ENCODE measurements at places on chromosomes 5 and 9. TPM values are rescaled to one million over a fixed set of nuclear protein-coding genes. Genes with fewer than 3 reads are reported as not detected.

SNAPC4 gene
- total RNA-seq: 6.5 TPM

GFI1B gene
- not detected for total RNA-seq

UBTD2 gene
- 9.3 TPM for total RNA-seq

TLN1 gene
- total RNA-seq: 103 TPM

ACOT12 gene
- 102 TPM for total RNA-seq

- no peaks in the 10 kb centered on the region for H3K4me1 ChIP-seq
- H3K4me3 ChIP-seq: no peak overlapping the region
- H3K27ac ChIP-seq: no peak overlapping the region
- no peaks in the 10 kb centered on the region for H3K36me3 ChIP-seq
Measured at GRCh38 chr5:141155540-141156374, 5.9 kb downstream of the PCDHB6 start.

GRCh38 chr9:94734054-94734754, 7.7 kb downstream of the AOPEP start:
- H3K4me3 ChIP-seq: no peak overlapping the region
- H3K27me3 ChIP-seq: no peaks in the 10 kb centered on the region
- H3K27ac ChIP-seq: no peak overlapping the region
- H3K4me1 ChIP-seq: peaks cover 5% of the 10 kb centered on the region
- no peak for DNase-seq

DNA sequence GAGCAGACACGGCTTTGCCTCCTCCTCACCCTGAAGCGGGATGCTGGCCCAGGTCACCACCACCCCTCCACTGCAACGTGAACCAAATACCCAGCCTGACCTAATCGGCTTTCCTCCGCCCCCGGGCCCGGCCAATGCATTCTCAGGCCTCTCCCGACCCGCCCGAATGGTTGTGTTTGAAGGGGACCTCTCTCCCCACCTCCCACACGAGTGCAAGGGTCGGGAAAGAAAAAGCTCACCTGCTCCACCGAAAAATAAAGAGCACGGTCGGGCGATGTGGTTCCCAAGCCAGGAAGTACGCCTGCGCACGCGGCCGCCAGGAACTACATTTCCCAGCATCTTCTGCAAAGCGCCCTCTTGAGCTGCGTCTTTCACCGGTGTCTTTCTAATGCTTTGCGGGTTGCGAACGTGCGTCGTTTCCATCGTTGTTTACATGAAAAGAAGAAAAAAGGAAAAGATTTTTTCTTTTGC, at the start of gene ZNF883:
Gene ZNF883, minus strand, starts transcription at position 282 of the 471 bp plus-strand sequence.
- peak; percentile 55 for DNase-seq
- no peak within 1 kb of the TSS for H3K27ac ChIP-seq
- no peaks in the 10 kb centered on the region for H3K36me3 ChIP-seq
- peak within 1 kb of the TSS; percentile 16 for H3K4me3 ChIP-seq

DNA sequence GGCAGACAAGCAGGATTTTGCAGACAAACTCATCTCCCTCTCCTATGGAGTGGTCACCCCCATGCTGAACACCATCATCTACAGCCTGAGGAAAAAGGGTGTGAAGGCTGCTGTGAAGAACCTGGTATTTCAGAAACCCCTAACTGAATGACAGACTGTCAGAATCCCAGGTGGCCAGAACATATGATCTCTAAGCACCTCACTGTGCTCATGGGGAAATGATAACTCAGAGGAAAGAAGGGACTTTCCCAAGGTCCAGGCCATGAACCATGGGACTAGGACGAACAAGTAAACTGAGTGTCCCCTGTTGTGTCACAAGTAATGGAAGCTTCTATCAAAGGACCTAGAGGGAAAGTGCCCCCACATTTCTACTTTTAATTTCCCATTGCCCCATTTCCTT, 14.7 kb upstream of the RECK start:
- H3K27ac ChIP-seq: no peak overlapping the region
- H3K27me3 ChIP-seq: no peaks in the 10 kb centered on the region
- no peaks in the 10 kb centered on the region for H3K4me1 ChIP-seq
- no peak for DNase-seq

- H3K27me3 ChIP-seq: no peaks in the 10 kb centered on the region
- H3K4me1 ChIP-seq: no peaks in the 10 kb centered on the region
- no peak overlapping the region for H3K27ac ChIP-seq
- no peaks in the 10 kb centered on the region for H3K36me3 ChIP-seq
- DNase-seq: no peak
Measured at GRCh38 chr5:121982893-121983285, 21.1 kb downstream of the SRFBP1 start.

GRCh38 chr9:36780186-36780585, 207.5 kb downstream of the MELK start:
- DNase-seq: no peak
- no peak overlapping the region for H3K4me3 ChIP-seq
- H3K36me3 ChIP-seq: no peaks in the 10 kb centered on the region
- H3K27ac ChIP-seq: no peak overlapping the region
- no peaks in the 10 kb centered on the region for H3K4me1 ChIP-seq
- H3K27me3 ChIP-seq: no peaks in the 10 kb centered on the region

DNA sequence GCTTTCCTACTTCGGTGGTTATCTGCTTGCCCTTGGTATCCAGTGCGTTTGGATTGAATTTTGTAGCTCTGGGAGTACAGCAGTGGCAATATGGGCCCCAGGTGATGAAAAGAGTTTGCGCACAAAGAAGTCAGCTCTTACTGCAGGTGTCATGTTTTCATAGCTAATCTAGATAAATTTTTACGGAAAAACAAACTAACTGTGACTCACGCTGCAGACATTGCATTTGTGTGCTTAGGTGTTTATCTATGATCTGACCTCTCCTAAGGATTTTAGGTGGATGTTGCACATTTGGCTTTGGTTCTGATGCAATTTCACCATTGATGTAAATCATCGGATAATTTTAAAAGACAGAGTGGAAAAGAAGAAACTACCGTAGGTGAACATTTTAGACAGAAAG, 92.1 kb downstream of the VCAN start:
- H3K4me3 ChIP-seq: no peak overlapping the region
- H3K4me1 ChIP-seq: peaks cover 14% of the 10 kb centered on the region
- no peaks in the 10 kb centered on the region for H3K27me3 ChIP-seq
- H3K27ac ChIP-seq: peak overlapping the region; percentile 44

GRCh38 chr5:149581192-149581861, at the start of gene ARHGEF37:
TSS of gene ARHGEF37 (plus strand) at chr5:149581498. CDS start at chr5:149597770, 16,272 bp downstream.
- no peaks in the 10 kb centered on the region for H3K27me3 ChIP-seq
- peak within 1 kb of the TSS; percentile 39 for H3K27ac ChIP-seq
- peak within 1 kb of the TSS; percentile 60 for H3K4me3 ChIP-seq
- H3K4me1 ChIP-seq: no peaks in the 10 kb centered on the region

GRCh38 chr9:115162946-115163345, 45.0 kb upstream of the TNC start:
- no peaks in the 10 kb centered on the region for H3K27me3 ChIP-seq
- H3K36me3 ChIP-seq: no peaks in the 10 kb centered on the region
- no peak overlapping the region for H3K4me3 ChIP-seq

DNA sequence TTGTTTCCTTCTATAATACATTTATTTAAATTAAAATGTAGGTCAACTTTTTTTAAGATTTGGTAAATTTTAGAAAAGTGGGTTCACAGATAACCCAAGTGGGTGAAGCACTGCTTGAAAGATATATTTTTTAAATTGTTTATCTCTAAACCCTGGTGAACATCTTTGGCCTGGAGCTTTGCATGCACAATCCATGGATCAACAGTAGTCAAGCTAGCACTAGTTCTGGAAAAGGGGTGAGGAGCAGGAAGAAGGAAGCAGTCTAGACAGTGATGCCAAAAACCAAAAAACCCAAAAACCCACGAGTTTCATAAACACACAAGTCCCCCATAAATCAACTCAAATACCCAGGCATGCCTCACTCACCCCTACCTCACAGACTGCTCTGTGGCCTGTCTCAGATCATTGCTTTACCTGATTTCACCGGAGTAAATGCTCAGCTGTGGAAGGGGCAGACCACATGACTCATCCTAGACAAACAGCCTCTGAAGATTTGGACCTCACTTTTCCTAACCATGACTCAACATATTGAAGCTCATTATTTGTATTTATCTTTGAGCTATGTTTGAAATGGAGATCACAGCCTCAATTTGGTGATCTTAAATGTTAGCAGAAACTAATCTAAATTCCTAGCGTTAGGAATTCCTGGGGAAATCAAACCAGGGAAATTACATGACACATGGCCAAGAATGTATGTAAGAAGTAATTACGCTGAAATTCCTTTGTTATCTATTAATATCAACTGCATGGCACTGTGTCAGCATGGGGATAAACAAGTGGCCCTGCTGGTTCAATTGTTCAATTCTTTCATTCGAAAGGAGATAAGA, 149.6 kb downstream of the ZNF608 start:
- peaks cover 6% of the 10 kb centered on the region for H3K4me1 ChIP-seq
- no peak overlapping the region for H3K27ac ChIP-seq
- DNase-seq: no peak
- H3K4me3 ChIP-seq: no peak overlapping the region
- no peaks in the 10 kb centered on the region for H3K36me3 ChIP-seq

DNA sequence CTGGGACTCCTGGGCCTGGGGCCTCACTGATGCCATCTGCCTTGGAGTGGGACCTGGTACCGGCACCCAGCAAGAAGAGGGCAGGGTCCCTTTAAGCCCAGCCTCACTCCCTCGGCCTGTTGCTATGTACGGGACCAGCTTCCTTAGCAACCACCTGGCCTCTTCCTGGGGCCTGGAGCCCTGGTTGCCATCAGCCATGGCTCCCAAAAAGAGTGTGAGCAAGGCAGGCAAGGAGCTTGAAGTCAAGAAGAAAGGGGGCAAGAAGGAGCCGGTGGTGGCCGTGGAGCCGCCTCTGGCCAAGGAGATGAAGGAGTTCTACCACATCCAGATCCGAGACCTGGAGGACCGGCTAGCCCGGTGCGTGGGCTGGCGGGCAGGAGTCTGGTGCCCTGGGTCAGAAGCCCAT, at the start of gene CFAP157:
Gene CFAP157, plus strand, starts transcription at position 153 of the 406 bp plus-strand sequence. Its CDS starts 44 bp downstream, at position 197.
- H3K36me3 ChIP-seq: no peaks in the 10 kb centered on the region
- H3K4me1 ChIP-seq: no peaks in the 10 kb centered on the region
- H3K27ac ChIP-seq: no peak within 1 kb of the TSS
- no peak for DNase-seq
- H3K27me3 ChIP-seq: no peaks in the 10 kb centered on the region

- H3K27me3 ChIP-seq: no peaks in the 10 kb centered on the region
- H3K27ac ChIP-seq: no peak overlapping the region
- no peak overlapping the region for H3K4me3 ChIP-seq
Measured at GRCh38 chr9:13806714-13807113, 507.2 kb downstream of the NFIB start.

DNA sequence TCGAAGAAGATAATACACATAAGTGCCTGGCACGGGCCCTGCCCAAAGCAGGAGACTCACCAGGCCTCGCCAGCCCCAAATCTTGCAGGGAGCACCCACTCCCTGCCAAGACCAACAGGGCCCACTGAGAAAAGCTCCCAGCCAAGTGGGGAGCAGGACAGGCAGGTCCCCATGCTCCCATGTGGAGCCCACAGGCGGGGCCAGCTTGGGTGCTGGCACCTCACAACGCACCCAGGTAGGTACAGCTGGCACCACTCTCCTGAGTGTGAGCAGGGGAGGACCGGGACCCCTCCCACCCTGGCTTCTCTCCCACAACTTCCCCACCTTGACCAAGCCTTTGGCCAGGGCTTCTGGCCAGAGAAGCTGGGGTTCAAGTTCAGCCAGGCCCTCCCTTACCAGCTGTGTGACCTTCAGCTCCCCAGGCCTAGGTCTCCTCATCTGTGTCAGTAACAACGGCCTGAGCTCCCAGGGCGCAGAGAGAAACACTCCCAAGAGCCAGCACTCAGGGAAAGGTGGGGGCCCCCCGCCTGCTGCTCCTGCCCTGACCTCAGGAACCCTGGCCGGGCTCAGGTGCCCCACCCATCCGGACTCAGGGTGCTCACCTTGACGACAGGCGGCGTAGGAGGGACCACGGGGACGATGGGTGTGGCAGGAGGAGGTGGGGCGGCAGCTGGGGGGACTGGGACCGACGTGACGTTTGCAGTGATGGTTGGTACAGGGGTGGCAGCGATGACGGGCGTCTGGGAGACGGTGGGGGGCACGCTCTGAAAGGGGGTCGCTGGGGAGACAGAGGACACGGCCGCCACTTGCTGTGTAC, 17.8 kb downstream of the BRD3 start:
- no peak overlapping the region for H3K4me3 ChIP-seq
- no peak for DNase-seq
- H3K27ac ChIP-seq: no peak overlapping the region
- H3K36me3 ChIP-seq: peaks cover 51% of the 10 kb centered on the region
- H3K4me1 ChIP-seq: peaks cover 24% of the 10 kb centered on the region

GRCh38 chr9:18438951-18439350, 35.0 kb upstream of the ADAMTSL1 start:
- H3K27ac ChIP-seq: no peak overlapping the region
- no peaks in the 10 kb centered on the region for H3K27me3 ChIP-seq
- H3K36me3 ChIP-seq: no peaks in the 10 kb centered on the region

DNA sequence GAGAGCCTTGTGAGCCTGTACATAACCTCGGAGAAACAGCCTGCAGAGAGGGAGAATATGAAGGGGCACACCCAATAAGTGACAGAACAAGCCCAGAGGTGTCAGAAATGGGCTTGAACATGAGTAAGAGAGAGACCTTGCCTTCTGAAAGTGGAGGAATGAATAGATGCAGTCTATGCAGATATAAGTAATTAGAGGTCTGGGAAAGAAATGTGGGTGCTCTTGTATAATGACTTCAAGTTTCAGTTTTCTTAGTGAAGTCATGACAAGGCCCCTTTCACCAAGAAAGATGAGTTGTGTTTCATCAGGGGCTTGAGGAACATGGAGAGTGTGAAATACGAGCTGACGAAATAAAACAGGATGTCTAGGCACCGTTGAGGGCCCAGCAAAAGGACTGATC, 15.1 kb downstream of the GRAMD2B start:
- H3K27ac ChIP-seq: no peak overlapping the region
- no peaks in the 10 kb centered on the region for H3K27me3 ChIP-seq

- H3K27me3 ChIP-seq: no peaks in the 10 kb centered on the region
- no peaks in the 10 kb centered on the region for H3K36me3 ChIP-seq
- no peak overlapping the region for H3K4me3 ChIP-seq
- H3K27ac ChIP-seq: no peak overlapping the region
Measured at GRCh38 chr9:3751125-3751758, 225.4 kb upstream of the RFX3 start.

DNA sequence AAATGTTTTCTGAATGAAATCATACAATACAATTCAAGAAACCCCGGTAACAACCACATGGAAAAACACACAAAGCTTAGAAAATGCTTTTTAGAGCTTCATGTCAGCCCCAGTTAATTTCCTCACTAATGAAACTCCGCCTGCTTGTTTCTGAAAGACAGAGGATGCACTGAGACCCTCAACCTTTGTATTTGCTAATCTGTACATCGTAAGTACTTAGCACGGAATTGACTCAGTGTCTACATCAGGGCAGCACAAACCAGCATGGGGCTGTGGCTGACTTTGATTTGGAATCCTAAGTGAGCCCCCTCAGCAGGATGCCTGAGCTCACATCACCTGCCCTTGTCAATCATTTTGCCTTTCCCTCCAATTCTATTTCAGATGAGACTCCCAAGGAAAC, 499.1 kb upstream of the MPDZ start:
- no peaks in the 10 kb centered on the region for H3K36me3 ChIP-seq
- no peak overlapping the region for H3K4me3 ChIP-seq
- DNase-seq: no peak
- H3K27ac ChIP-seq: no peak overlapping the region
- H3K27me3 ChIP-seq: no peaks in the 10 kb centered on the region
